ENCODE measurements at places on chromosomes 5 and 9. TPM values are rescaled to one million over a fixed set of nuclear protein-coding genes. Genes with fewer than 3 reads are reported as not detected.

The SHISAL2B gene
- not detected for total RNA-seq

The C5orf63 gene
- total RNA-seq, result 11.9 TPM

- DNase-seq, result no peak
Observed at GRCh38 chr9:746661-747434, 94.6 kb upstream of the DMRT1 start.

DNA sequence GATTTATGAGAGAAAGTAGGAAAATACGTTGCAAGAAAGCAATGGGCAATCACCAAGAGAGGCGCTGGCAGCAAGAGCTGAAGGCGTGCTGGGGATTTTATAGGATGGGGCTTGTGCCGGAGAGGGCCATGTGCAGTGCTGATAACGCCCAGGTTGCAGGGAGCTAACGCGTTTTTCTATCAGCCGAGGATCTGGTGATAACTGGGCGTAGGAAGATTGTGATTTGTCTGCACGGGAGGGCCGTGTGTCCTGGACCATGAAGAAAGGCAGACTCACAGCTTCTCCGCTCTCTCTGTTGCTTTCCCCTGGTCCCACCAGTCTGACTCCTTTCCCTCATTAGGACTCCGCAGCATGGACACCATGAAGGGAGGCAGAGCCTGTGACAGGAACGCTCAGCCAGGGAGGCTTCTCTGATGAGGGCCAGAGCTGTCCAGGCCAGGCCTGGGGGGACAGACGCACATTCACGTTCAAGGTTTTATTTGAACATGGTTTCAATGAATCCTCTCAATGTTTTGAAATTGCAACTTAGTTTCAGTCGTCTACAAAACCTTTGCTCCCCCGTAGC lies 11.9 kb upstream of the CACNA1B start:
- no peak for DNase-seq

DNA sequence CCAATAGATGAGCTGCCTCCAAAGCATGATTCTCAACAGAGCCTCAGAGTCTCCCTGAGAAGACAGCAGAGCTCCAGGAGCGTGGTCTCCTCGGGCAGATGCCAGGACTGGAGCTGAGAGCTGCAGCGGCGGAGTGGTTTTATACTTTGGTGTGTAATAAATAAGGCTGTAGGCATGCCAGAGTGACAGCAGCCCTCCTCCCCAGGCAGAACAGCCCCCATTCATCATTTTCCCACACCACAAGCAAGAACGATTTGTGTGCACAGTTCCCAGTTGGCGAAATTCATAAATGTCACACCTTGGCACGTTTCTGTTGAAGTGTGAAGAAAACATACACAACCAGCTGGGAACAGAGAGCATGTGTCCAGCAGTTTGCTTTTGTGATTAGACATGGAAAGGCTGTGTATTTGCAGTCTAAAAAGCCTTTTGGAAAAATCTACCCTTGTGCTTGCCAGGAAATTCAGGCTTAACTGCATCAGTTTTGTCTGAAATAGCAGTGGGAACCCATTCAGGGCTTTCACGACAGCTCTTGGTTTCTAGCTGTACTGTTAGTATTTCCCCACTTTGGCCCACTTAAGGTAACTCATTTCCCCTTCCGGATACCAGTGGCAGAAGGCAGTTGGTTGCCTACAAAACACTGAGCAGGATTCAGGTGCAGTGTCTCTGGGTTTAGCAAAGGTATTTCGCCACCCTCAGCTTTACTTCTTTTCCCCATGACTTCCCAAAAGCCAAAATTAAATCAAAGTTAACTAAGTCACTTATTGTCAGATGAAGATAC lies at the start of gene C1QTNF3:
C1QTNF3 (minus strand) TSS at position 115 of the 778 bp plus-strand sequence; CDS start at position 27, 88 bp downstream.
- peak; percentile 1 for DNase-seq

- no peak for DNase-seq
Observed at GRCh38 chr5:140043508-140043872, 391 bp upstream of the NRG2 start.

- DNase-seq, result no peak
Observed at GRCh38 chr9:138095813-138096518, 218.4 kb downstream of the CACNA1B start.

GRCh38 chr9:131810351-131811170 lies 70.7 kb upstream of the RAPGEF1 start:
- DNase-seq, result no peak

- DNase-seq, result no peak
Observed at GRCh38 chr9:84852617-84853301, 183.2 kb downstream of the NTRK2 start.

GRCh38 chr5:174903172-174903732 lies 178.9 kb downstream of the MSX2 start:
- DNase-seq, result no peak

All from CD8-positive, alpha-beta memory T cell (primary cell).